Keratinocyte (primary cell): ENCODE measurements at places on chromosomes 7 and 10. TPM values are rescaled to one million over a fixed set of nuclear protein-coding genes. Genes with fewer than 3 reads are reported as not detected.

CEP55 gene
- polyA plus RNA-seq: 3.2 to 25.4 TPM (median 17.7 TPM) in 3 replicates

DNA sequence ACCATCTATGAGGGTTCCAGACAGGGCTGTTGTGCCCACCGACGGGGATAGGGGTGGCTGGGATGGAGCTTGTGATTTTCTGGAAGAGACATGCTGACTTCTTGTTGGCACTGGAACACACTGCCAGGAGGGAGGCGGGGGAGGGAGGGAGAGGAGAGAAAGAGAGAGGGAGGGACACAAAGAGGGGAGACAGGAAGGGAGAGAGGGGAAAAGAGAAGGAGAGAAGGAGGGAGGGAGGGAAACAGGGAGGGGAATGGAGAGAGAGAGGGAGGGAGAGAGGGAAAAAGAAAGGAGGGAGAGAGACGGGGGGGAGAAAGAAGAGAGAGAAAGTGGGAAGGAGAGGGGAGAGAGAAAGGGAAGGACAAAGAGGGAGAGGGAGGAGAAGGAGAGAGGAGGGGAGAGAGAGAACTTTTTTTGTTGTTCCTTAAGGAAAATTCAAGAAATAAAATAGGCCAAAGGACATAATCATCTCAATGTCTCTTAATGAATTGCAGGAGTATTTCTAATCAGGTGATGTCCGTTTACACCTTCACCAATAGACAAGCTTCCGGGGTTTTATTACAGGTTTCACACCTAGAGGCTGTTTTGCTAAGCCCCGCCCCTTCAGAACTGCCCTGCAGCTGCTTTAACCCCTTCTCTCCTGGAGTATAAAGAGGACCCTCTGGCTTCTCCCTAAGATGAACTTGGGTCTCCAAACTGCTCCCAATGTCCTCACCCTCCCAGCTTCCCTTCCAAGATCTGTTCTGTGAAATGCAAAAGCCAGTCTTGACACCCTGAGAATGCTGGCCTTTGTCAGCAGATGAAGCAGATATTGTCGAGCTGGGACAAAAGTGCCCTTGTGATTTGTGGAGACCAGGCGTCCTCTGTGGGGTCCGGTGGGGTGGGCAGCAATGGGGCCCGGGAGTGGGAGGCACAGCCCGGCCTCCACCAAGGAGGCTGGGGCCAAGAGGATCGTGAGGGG lies 82.0 kb upstream of the GTF2IRD1 start:
- peaks cover 6% of the 10 kb centered on the region for H3K4me1 ChIP-seq
- no peak overlapping the region for H3K27ac ChIP-seq
- H3K27me3 ChIP-seq: no peaks in the 10 kb centered on the region
- DNase-seq: no peak
- H3K4me3 ChIP-seq: no peak overlapping the region

PDZD7 gene
- 0.31 to 0.54 TPM (median 0.54 TPM) in 3 replicates for polyA plus RNA-seq

- H3K27ac ChIP-seq: no peak overlapping the region
- peaks cover 32% of the 10 kb centered on the region for H3K4me1 ChIP-seq
- H3K27me3 ChIP-seq: no peaks in the 10 kb centered on the region
- H3K36me3 ChIP-seq: no peaks in the 10 kb centered on the region
- H3K4me3 ChIP-seq: no peak overlapping the region
- DNase-seq: no peak
These were observed 80.3 kb downstream of the LRRC17 start for GRCh38 chr7:102992938-102993717.

CALML3 gene
- 7.6 to 20.2 TPM (median 14.1 TPM) in 3 replicates for polyA plus RNA-seq

INA gene
- 3.4 to 4.6 TPM (median 4.2 TPM) in 3 replicates for polyA plus RNA-seq

MRLN gene
- polyA plus RNA-seq: not detected in 3 replicates

GRCh38 chr7:101792051-101792681 lies 25.3 kb upstream of the CUX1 start:
- H3K4me1 ChIP-seq: peaks cover 11% of the 10 kb centered on the region
- peak; percentile 61 for DNase-seq
- H3K27me3 ChIP-seq: no peaks in the 10 kb centered on the region

IL6 gene
- 0.10 to 5.0 TPM (median 2.7 TPM) in 3 replicates for polyA plus RNA-seq

DNA sequence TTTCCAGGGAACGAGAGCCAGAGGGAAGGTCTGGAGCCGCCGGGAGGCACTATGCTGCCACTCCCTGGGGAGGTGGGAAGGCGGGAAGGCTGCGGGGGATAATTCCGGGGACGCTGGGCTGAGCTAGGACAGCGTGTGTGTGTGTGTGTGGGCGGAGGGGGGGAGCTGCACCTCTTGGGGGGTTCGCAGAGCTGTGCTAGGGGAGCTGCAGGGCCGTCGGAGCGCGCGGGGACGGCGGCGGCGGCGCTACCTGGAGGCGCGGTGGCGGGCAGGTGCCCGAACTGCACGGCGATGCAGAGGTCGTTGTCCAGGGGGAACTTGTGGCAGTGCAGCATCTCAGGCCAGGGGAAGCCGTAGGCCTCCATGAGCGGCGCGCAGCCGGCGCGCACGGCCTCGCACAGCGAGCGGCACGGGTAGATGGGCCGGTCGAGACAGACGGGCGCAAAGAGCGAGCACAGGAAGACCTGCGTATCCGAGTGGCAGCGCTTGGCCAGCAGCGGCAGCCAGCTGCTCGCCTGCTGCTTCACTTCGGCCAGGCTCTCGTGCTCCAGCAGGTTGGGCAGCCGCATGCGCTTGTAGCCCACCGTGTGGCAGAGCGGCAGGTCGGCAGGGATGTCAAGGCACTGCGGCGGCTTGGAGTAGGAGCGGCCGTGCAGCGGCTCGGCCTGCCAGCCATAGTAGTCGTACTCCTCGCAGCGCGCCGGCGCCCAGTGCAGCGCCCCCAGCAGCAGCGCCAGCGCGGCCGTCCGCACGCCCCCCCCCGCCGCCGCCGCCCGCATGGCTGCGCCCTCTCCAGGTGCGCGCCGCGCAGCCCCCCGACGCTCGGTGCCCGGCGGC lies 526 bp downstream of the SFRP5 start:
- H3K4me1 ChIP-seq: peaks cover 3% of the 10 kb centered on the region
- H3K27ac ChIP-seq: no peak overlapping the region
- peaks cover 40% of the 10 kb centered on the region for H3K27me3 ChIP-seq

UCN3 gene
- polyA plus RNA-seq: not detected in 3 replicates

DNA sequence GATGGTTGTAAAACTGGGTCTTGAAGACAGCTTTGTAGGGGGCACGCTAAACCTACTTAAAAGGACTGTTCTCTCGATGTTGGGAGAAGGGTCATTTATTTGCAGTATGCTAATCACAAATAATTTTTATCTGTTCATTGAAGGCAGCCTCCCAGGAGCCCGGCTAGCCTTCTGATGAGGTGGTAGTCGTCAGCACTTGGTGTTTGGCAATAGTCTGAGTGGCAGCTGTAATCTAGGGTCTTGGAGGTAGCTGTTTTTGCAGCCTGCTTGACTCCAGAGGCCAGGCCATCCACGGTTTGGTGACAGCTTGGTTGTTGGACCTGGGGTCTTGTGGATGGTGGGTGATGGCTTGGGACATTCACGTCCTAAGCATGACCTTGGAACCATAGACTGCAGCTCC lies 2.2 kb downstream of the GTF2IRD1 start:
- H3K36me3 ChIP-seq: no peaks in the 10 kb centered on the region
- H3K4me1 ChIP-seq: peaks cover 20% of the 10 kb centered on the region
- H3K27me3 ChIP-seq: no peaks in the 10 kb centered on the region
- no peak overlapping the region for H3K4me3 ChIP-seq
- no peak overlapping the region for H3K27ac ChIP-seq

DNA sequence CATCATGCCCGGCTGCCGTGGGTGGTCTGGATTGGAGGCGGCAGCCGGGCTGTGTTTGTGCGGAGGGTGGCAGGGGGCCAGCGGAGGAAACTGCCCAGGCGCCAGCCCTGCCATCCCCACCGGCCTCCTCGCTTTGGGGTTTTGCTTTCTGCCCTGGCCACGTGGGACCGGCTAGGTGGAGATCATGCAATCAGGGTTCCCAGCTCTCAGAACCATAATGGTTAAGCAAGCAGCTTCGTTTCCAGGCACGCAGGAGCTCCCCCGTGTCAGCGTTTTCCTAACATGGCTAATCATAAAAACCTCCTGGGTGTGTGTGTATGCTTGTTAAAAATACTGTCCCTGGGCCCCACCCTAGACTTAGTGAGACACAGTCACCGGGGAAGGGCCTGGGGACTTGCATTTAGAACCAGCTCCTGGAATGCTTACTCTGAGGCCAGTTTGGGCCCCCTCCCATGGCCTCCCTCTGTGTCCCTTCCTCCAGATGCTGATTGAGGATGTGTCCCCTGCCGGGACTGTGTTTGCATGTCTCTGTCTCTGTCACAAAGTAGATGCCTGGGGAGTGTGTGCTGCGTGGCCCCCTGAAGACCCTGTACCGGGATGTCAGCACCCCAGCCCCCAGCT lies 119.3 kb downstream of the CUX1 start:
- no peak for DNase-seq
- peaks cover 24% of the 10 kb centered on the region for H3K4me1 ChIP-seq
- no peak overlapping the region for H3K4me3 ChIP-seq
- H3K27ac ChIP-seq: no peak overlapping the region
- H3K36me3 ChIP-seq: peaks cover 1% of the 10 kb centered on the region
- H3K27me3 ChIP-seq: no peaks in the 10 kb centered on the region

POLR2J2 gene
- polyA plus RNA-seq: 1.9 to 3.1 TPM (median 2.8 TPM) in 3 replicates

HTRA1 gene
- polyA plus RNA-seq: 353 to 506 TPM (median 412 TPM) in 3 replicates

JAKMIP3 gene
- 0.02 to 0.06 TPM (median 0.05 TPM) in 3 replicates for polyA plus RNA-seq

- no peak overlapping the region for H3K4me3 ChIP-seq
- H3K36me3 ChIP-seq: no peaks in the 10 kb centered on the region
- no peaks in the 10 kb centered on the region for H3K27me3 ChIP-seq
- no peak overlapping the region for H3K27ac ChIP-seq
These were observed 52.7 kb downstream of the GRB10 start for GRCh38 chr7:50729962-50730361.

DNA sequence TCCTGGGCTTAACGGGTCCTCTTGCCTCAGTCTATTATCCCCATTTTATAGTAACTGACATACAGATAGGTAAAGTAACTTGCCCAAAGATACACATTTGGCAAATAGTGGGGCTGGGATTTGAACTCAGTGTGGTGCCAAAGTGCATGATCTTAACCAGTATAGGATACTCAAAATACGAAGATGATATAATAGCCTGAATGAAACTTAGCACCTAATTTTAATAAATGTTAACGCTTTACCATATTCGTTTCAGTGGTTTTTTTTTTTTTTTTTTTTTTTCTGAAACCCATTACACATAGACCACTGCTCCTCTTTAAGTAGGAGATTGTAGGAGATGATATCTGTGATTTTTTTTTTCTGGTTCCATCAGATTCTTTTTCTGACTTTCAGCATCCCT lies 21.4 kb downstream of the ACTR3B start:
- DNase-seq: no peak
- H3K27me3 ChIP-seq: no peaks in the 10 kb centered on the region
- H3K27ac ChIP-seq: no peak overlapping the region
- H3K36me3 ChIP-seq: no peaks in the 10 kb centered on the region
- H3K4me3 ChIP-seq: no peak overlapping the region

ASIC3 gene
- 0.24 to 0.97 TPM (median 0.35 TPM) in 3 replicates for polyA plus RNA-seq
